ENCODE measurements at places on chromosomes 5 and 9.

DNA sequence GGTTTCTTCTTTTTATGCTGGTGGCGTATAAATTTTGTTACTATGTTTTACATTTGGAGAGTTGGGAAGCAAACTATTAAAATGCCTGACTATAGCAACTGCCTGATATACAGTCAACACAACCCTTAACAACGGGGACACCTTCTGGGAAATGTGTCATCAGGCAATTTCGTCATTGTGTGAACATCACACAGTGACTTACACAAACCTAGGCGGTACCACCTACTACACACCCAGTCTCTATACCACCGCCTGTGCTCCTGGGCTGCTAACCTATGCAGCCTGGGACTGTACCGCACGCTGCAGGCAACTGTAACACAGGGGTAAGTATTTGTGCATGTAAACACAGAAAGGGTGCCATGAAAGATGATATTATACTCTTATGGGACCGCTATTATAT is 1.3 kb upstream of the CDHR2 start:
- no peak overlapping the region for H3K27ac ChIP-seq
- no peaks in the 10 kb centered on the region for H3K27me3 ChIP-seq
- no peaks in the 10 kb centered on the region for H3K36me3 ChIP-seq
- no peak overlapping the region for H3K4me3 ChIP-seq
- H3K4me1 ChIP-seq: no peaks in the 10 kb centered on the region

DNA sequence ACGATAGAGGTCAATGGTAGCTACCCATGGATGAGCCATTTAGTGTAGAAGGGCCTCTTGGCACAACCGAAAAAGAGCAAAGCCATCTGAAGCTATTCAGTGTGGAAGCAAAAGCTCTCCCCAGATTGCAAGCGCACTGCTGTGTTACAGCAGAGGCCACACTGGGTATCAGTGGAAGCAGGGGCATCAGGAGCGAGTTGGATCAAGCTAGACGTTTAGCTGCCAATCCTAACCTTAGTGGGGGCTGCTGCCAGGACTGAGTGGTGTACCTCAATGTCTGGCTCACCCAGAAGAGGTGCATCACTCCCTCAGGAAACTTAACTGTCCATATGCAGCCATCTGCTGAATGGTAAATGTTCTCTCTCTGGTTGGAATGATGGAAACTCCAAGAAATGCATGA is 44.5 kb downstream of the RAPGEF1 start:
- peaks cover 35% of the 10 kb centered on the region for H3K4me1 ChIP-seq
- no peak overlapping the region for H3K4me3 ChIP-seq
- H3K27me3 ChIP-seq: no peaks in the 10 kb centered on the region

DNA sequence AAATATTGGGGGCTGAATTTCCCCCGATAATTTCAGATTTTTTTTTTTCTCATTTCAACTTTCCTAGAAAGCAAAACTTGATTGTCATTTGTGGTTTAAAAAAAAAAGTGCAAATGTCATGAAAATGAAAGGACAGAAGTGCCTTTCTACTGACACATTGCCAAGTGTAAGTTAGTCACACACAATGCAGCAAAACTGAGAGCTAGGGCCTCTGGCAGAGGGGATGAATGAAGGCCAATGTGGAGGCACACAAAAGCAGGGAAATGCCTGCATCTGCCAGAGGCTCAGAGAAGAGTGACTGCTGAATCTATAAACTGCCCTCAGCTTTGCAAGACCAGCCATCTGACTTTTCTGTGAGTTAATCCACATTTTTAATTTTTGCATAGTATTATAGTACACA is 6.8 kb upstream of the IFNA5 start:
- no peaks in the 10 kb centered on the region for H3K27me3 ChIP-seq
- no peaks in the 10 kb centered on the region for H3K36me3 ChIP-seq
- DNase-seq: no peak
- no peak overlapping the region for H3K4me3 ChIP-seq
- H3K27ac ChIP-seq: no peak overlapping the region
- peaks cover 11% of the 10 kb centered on the region for H3K4me1 ChIP-seq

GRCh38 chr5:139763930-139764791 is 31.4 kb upstream of the PSD2 start:
- H3K4me1 ChIP-seq: peaks cover 6% of the 10 kb centered on the region
- no peak overlapping the region for H3K4me3 ChIP-seq
- H3K27ac ChIP-seq: no peak overlapping the region
- H3K27me3 ChIP-seq: no peaks in the 10 kb centered on the region
- H3K36me3 ChIP-seq: no peaks in the 10 kb centered on the region

- H3K27me3 ChIP-seq: no peaks in the 10 kb centered on the region
- DNase-seq: peak; percentile 88
- no peak overlapping the region for H3K27ac ChIP-seq
- H3K36me3 ChIP-seq: no peaks in the 10 kb centered on the region
- H3K4me1 ChIP-seq: no peaks in the 10 kb centered on the region
Observed at GRCh38 chr5:15995341-15996052, 184.1 kb downstream of the MARCHF11 start.

GRCh38 chr5:178383919-178384815 is 151.6 kb upstream of the PHYKPL start:
- no peaks in the 10 kb centered on the region for H3K4me1 ChIP-seq
- DNase-seq: peak; percentile 68
- no peaks in the 10 kb centered on the region for H3K36me3 ChIP-seq
- no peak overlapping the region for H3K27ac ChIP-seq
- H3K27me3 ChIP-seq: no peaks in the 10 kb centered on the region

DNA sequence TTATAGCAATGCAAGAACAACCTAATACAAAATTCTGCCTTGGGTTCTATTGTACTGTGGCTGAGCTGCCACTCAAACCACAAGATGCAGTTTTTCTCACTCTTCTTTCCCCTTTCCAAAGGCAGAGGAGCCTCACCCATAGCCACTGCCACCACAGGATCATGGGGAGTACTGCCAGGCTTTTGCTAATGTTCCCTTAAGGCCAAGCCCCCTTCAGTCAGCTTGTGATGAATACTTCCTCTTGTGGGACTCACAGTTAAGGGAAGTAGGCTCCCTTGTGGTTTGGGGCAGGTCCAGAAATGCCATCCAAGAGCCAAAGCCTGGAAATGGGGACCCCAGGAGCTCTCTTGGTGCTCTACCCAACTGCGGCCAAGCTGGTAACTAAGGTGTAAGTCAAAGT is 258.7 kb downstream of the SPATA31D1 start:
- no peaks in the 10 kb centered on the region for H3K36me3 ChIP-seq
- H3K27ac ChIP-seq: no peak overlapping the region
- H3K4me1 ChIP-seq: no peaks in the 10 kb centered on the region
- H3K4me3 ChIP-seq: no peak overlapping the region
- DNase-seq: no peak
